HAP-1 (cell line): ENCODE measurements at places on chromosomes 7 and 10.

DNA sequence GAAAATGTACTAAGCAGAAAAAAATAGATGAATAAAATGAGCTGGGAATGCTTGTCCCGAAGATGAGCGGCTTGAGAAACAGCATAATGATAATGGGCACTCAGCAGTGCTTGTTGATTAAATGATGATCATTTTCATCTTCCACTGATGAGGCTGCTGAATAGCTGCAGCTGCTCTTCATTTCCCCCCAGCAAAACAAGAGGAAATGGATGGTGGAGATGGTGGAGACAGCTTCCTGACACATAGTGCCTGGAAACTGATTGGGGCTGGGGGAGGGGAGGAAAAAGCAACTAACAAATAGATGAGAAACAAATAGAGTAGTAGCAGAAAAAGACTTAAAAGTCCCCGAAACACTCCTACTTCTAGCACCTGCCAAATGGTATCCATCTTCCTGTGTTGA lies 41.4 kb downstream of the MRC1 start:
- DNase-seq: no peak

GRCh38 chr7:48312151-48312550 lies 140.9 kb downstream of the ABCA13 start:
- DNase-seq: no peak

GRCh38 chr10:43479275-43479674 lies 42.4 kb downstream of the ZNF487 start:
- DNase-seq: no peak

GRCh38 chr10:100985336-100985735 lies 2.0 kb downstream of the MRPL43 start:
- no peak for DNase-seq

GRCh38 chr7:584122-584465 lies 64.4 kb upstream of the PDGFA start:
- no peak for DNase-seq

- DNase-seq: no peak
Observed at GRCh38 chr10:5888351-5888750, 1.3 kb downstream of the ANKRD16 start.

GRCh38 chr7:43700059-43700501 lies 29.2 kb downstream of the COA1 start:
- peak; percentile 51 for DNase-seq

GRCh38 chr10:21534604-21535493 lies 817 bp downstream of the MLLT10 start:
- DNase-seq: peak; percentile 46

DNA sequence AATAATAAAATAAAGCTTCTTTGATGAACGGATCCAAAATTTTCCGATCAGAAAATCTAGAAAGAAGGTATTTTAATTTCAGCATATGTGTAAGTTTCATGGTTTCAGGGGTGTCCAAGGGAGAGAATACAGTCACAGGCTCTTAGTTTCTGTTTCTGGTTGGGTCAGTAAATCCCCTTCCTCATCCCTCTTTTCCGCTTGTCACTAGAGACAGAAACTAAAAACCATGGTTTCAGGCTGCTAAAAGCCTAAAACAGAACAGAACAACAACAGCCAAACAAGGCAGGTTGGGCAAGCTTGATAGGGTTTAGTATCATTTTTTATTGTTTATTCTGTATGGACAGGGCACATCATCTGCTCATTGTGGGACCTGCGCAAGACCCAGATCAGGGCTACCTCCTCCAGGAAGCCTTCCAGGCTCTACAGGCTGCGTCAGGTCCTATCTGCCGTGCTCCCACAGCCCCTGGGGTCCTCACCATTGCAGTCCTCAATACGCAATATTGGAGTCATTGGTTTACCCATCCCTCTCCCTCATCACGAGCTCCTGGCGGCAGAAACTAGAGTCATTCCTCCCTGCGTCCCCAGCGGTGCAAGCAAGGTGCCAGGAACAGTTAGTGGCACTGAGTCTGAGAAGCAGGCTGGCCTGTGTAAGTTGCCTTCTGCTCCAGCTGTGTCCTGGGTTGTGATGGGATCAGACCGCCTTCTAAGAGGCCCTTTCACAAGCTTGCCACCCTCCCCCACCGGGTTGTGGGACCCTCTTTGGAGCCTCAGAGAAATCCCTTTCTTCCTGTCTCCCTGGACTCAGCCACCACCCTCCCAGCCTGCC lies 70.2 kb upstream of the CUX1 start:
- DNase-seq: no peak

DNA sequence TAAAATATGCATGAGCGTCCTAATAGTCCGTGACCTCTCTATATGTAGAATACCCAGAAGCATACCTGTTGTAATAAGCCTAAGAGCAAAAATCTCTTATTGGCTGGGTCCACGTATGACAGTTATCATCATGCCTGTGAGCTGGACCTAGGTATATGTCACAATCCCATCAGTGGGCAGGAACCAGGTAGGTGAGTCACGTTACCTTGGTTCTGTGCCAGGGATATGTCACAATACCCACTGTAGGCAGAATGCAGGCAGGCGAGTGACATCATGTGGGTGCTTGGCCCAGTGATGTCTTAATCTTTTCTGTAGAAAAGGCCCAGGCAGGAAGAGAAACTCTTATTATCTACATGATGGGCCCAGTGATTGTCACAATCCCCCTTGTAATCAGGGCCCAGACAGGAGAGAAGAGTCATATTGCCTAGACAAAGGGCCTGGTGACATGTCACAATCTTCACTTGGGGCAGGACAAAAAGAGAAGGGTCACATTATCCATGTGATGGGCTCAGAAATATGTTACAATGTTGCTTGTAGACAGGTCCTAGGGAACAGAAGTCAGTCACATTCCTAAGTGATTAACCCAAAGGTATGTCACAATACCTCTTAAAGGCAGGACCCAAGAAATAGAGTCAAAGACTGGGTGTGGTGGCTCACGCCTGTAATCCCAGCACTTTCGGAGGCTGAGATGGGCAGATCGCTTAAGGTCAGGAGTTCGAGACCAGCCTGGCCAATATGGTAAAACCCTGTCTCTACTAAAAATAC lies 12.9 kb upstream of the ZNF736 start:
- no peak for DNase-seq

GRCh38 chr10:6734286-6734685 lies 154.2 kb upstream of the PRKCQ start:
- DNase-seq: no peak

DNA sequence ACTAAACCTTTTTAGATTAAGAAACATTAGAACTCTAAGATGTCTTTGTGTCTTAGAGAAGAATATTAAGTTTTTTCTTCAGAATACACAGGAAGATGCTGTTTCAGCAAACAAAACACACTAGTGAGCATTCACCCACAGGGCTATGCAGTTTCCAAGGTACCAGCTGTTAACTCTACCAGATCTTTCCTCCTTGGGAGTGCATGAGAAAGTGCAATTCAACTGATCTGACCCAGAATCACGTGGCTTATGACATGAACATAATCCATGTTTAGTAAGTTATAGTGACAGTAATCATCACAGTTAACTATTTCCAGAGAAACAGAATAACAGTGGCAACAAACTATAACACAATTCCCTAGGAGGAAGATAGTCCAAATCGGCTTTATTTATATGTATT lies 270.7 kb downstream of the CACNA2D1 start:
- DNase-seq: no peak

DNA sequence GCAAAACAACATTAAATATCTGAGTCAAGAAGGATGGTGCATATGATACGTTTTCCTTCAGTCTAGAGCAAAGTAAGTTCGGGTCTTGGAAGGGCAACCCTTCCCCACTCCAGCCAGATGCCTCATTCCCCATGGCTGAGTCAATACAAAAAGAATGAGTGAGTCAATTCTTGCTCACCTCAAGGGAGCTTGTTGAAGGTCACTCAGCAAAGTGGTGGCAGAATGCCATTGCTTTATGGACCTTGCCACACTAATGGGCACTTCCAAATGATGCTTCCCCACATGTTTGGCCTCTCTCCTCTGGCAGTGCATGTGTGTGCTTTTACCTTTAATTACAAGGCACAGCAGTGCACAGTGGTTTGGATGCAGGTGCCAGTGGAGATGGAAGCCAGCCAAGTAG lies 296.5 kb downstream of the SORCS3 start:
- DNase-seq: no peak

GRCh38 chr7:157523371-157523765 lies 186.6 kb downstream of the DNAJB6 start:
- no peak for DNase-seq

DNA sequence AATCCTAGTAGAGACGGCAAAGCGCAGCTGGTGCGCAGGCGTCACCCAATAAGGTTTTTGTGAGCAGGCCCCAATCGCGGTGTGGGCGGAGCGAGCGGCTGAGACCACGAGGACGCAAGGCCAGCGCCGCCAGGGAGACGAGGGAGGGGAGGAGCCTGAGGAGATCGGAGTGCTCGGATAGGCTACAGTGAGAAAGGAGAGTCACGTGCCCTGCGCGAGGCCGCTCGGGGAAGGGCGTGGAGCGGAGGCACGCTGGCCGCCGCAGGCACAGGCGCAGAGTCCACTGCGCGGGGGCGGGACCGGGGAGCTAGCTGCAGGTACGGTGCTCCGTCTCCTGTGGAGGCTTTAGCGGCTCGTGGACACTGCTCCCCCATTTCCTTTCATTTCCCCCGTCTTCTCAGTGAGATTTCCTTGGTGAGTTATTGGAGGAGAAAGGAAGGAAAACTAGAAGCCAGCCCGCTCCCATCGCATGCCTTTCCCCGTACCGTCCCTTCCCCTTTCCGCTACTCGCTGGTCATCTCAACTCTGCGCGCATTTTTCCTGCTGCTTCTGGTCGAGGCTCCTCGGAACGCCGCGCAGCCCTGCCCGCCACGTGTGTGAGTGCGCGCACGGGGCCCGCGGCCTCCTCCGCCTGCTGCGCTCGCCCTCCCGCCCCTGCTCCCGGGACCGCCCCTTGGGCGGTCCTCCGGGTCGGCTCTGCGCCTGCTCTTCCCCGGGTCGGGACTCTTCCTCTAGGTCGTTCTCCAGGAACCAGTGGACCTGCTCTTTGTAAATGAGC lies at the start of gene THNSL1:
Gene THNSL1, plus strand, starts transcription at position 237 of the 778 bp plus-strand sequence. CDS start 6,612 bp downstream, outside the sequence.
- DNase-seq: peak; percentile 97

- no peak for DNase-seq
Observed at GRCh38 chr7:142188846-142189245, 69.0 kb downstream of the PRSS58 start.

GRCh38 chr7:5443678-5444077 lies 20.0 kb upstream of the TNRC18 start:
- DNase-seq: no peak

DNA sequence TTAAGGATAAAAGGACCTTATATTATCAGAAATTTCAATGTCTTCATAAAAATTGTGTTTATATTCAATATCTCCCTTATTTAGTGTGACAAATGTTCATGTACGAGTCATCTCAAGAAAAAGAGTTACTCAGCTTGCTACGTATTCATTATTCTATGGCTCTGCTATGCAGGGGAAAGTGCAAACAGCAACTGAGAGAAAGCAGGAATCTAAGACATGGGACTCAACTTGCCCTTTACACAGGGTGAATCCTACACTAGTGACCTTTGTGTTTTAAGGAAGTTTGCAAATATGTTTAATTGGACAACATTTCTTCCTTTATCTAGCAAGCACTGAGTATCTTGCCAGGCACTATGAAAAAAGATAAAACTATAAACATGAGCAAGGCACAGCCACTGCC lies 104.7 kb downstream of the NPSR1 start:
- no peak for DNase-seq

DNA sequence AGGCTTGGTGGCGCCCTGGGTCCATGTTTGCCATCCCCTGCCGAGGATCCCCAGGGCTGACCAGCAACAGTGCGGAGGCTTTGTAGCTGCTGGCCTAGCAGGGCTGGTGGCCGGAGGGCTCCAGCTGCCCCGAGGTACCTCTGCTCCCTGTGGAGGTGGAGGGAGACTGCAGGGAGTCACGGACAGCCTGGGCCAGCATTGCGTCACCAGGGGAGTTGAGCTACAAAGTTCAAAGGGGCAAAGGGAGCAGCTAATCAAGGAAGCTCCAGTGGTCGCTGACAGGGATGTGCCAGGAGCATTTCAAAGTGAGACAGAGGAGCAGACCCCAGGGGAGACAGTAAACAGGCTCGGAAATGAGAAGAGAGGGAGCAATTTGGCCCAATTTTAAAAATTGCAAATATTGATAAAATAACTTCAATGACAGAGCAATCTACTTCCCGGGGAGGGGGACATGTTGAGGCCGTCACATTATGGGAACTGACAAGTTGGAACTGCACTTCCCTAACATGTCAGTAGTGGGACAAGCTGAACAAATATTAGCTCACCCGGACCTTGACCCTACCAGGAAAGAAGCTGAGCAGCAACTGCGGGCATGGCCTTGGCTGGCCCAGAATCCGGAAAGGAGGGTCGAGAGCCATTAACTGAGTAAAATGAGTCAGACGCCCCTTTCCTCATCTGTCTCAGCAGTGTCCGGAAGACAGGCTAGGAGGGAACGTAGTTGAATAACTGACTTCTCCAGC lies 39.4 kb downstream of the BTBD16 start:
- DNase-seq: no peak

GRCh38 chr7:3892686-3893085 lies 591.6 kb downstream of the SDK1 start:
- DNase-seq: no peak

DNA sequence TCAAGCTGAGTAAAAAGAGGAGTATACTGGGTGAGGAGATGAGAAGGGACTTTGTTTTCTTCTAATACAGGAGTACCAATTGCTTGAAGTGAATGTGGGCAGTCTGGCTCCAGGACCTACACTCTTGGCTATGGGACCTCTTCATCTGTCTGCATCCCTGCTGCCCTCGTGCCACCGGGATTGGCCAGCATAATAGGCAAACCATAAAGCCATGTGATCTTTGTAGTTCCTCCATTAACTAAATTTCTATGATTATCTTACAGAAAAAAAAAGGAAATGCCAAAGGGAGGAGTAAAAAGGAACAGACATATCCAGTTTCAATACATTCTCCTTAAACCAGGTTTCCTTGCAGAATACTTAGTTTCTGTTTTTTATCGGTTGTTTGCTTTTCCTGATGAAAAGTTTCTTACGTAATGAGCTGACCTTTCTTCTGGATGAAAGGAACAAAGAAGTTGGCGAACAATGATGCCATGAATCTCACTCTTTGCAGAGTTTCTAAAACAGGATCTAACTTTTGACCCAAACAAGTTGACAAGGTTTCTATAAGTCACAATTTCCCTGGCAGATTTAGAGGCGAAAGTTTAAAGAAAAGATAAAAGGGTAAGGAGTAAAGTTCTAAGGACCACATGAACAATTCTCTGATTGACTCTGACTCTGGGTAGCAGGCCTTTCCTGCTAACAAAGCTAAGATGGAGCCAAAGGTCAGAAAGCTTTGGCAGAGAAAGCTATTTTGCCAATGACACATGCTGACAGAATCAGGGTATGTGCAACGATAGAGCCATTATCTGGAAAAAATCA lies 54.1 kb downstream of the LAMB1 start:
- no peak for DNase-seq

DNA sequence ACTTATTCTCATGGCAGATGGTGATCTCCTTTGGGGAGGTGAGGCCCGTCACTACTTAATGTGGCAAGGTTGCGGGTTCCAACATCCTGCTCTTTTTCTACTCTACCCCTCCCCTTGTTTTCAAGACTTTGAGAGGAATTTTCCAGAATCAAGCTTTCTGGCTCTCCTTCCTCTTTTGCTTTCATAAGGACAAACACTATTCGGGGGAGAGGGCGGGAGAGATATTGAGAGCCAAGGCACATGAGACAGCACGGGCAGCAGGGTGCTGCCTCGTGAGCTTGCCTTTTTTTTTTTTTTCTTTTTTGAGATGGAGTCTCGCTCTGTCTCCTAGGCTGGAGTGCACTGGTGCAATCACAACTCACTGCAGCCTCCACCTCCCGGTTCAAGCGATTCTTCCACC lies 6.9 kb upstream of the PFKFB3 start:
- no peak for DNase-seq
